Left ventricle myocardium inferior (tissue), 1 donor: ENCODE measurements at places on chromosomes 2 and 18.
A peak's percentile ranks its signal among the peaks of the same experiment; 100 is the strongest.

DNA sequence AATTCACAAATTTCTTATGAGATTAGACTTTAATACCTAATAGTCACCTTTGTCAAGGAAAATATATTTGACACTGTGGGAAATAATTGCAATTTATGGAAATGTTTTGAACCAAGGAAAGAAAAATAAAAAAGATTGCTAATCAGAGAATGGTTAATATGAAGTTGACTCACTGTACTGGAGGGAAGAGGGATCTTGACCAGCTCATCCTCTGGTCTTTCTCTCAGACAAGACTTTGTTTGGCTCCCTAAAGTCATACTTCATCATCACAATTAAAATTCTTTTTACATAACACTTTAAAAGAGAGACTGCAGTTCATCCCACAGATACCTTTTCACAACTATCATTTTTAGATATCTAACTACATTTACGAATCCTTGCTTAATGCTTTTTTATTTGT, 538.5 kb upstream of the ZEB2 start:
- DNase-seq: no peak

DNA sequence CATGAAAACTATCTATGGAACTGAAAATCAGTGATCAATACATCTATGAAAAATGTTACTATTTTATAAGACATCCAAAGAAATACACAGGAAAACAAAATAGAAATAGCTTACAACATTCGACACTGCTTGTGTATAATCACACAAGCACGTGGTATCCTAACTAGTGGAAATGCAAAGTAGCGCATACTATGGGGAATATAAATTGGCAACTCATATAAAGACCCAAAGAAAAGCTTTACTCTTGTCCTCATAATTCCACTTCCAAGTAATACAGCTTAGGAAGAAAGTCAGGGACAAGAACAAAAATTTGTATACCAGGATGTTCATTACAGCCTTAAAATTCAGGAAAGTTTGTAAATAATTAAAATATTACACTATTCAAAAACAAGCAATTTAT, 384.6 kb downstream of the NRXN1 start:
- no peak for DNase-seq

DNA sequence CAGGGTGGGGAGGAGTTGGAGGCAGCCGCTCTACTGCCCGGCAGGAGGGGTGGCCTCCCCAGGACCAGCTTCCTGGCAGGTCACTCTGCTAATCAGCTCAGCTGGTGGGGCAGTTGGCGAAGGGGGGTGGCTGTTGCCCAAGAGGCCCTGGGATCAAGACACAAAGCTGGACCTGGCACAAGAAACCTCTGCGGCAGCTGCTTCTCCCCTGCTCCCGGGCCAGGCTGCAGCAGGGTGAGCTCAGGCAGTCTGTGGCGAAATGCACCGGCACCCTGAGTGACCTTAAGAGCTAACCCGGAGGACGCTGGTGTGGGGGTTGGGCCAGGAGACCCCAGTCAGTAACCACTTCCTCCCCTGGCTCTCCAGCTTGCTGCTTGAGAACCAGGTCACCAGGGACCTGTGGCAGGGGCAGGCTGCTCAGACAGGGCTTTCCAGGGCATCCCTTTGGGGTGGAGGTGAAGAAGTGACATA, 31.1 kb downstream of the TOGARAM2 start:
- peak; percentile 86 for DNase-seq

DNA sequence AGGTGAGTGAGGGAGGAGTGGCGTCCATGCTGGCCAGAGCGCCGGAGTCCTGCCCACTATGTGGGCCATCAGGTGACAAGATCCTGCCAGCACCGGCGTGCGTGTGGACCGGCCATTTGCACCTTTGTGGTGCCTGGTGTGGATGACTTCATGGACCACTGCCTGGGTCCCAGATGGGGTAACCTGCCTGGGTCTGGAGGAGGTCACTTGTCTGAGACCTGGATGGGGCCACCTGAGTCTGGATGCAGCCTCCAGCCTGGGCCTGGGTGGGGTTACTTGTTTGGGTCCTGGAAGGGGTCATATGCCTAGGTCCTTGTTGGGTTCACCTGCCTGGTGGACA, 299.6 kb downstream of the NDUFA10 start:
- no peak for DNase-seq

GRCh38 chr2:169361706-169362117, 622 bp downstream of the LRP2 start:
- DNase-seq: no peak

- DNase-seq: no peak
These were observed 20.2 kb upstream of the ZFP36L2 start for GRCh38 chr2:43246641-43247040.

- peak; percentile 43 for DNase-seq
These were observed 78.5 kb downstream of the PPP1R1C start for GRCh38 chr2:182064019-182064778.
